ENCODE measurements at places on chromosomes 6 and 20.

DNA sequence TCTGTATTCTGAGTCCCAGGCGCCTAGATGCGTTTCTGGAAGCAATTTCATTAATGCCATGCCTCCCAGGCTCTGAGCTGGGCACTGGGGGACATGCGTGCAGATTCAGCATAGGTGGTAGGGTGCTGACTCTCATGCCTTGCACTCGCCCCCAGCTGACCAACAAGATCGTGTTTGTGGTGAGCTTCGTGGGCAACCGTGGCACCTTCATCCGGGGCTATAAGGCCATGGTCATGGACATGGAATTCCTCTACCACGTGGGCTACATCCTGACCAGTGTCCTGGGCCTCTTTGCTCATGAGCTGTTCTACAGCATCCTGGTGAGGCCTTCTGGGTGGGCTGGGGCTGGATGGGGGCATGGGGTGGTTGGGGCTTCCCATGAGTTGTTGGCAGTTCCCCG, 21.6 kb downstream of the UQCC2 start:
- DNase-seq, result no peak

DNA sequence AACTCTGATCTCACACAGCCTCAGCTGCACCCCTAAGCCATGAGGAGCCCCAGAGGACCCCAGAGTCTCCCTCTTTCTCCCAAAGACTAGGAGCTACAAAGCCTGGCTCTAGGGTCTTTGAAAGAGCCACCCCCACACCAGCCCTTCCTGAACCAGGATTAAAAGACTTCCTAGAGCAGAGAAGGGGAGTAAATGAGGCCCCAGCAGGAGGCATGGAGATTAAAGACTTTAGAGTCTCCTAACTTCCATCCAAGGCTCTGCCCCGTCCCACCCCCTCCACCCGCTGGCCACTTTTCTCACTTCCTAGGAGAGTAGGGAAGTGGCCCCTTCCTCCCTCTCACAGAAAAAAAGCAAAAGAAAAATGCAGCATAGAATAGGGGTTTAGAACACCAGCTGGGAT, 1.7 kb downstream of the PREX1 start:
- no peak for DNase-seq

DNA sequence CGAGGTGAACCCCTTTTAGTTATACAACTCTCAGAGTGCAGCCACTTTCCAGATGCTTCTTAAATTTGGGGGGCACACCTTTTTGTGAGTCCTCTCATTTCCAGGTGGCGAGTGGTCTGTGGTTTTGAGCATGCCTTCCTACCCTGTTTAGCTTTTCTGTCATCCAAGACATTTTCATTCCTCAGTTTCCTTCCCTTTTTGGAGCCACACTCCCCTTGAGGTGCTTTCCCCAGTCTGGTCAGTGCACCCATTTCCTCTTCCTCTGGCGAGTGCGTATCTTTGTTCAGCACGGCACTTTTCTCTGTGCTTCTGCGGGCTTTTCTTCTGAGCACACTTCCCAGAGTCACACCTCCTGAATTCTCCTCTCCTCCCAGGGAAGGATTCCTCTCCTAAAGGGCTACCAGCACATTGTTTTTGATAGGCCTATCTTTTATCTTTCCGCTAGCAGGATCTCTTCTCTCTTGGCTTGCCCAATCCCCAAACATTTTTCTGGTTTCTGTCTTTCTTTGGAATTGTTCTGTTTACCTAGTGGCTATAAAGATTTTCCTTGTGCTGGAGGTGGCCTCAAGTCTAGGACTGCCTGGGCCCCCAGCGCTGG, 1.4 kb downstream of the PHF20 start:
- peak; percentile 73 for DNase-seq

DNA sequence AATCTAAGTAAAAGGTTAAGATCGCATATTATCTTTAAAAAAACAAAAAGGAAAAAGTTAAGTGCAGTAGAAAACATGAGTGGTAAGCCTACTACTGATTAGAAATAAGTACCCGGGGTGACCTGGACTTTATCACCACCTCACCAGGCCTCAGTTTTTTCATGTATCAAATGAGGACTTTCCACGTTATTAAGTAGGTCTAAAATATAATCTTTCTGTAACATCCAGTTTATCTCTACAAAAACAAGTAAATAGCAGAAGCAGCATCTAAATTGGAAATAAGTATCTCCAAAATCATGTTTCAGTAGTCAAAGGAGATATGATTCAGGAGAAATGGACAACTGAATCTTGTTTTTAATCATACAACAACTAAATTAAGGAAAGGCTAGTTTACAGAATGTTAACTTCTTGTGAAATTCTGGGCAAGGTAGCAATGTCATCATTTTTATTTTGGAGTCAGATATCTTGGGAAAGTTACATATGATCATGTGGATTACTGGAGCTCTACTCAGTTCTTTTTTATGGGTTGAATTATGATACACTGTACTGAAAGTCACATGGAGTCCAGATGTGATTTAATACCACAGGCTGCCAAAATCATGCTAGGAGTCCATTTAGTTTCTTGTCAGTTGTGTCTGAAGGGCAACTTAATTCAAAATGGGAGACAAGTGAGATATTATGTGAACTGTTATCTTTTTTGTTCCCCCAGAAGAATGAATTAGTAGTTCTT, 114.7 kb upstream of the PRL start:
- DNase-seq, result no peak

- DNase-seq, result no peak
Observed at GRCh38 chr6:36716476-36717093, 19.0 kb downstream of the RAB44 start.

DNA sequence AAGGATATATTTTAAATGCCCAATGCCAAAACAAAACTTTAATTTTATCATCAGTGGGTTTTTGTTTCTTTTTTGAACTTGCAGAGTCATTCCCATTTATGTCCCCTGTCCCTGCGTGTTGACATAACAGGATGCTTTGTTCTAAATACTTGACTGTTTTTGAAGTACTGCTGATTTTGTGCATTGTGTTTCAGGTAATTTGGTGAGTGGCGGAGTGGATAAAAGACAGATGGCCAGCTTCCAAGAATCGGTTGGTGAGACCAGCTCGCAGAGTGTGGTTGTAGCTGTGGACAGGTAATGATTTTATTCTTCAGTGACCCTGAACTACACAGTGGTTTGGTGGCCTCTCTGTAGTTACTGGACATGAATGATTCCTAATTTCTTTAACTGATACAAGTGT, 50.5 kb upstream of the CSE1L start:
- DNase-seq, result no peak

DNA sequence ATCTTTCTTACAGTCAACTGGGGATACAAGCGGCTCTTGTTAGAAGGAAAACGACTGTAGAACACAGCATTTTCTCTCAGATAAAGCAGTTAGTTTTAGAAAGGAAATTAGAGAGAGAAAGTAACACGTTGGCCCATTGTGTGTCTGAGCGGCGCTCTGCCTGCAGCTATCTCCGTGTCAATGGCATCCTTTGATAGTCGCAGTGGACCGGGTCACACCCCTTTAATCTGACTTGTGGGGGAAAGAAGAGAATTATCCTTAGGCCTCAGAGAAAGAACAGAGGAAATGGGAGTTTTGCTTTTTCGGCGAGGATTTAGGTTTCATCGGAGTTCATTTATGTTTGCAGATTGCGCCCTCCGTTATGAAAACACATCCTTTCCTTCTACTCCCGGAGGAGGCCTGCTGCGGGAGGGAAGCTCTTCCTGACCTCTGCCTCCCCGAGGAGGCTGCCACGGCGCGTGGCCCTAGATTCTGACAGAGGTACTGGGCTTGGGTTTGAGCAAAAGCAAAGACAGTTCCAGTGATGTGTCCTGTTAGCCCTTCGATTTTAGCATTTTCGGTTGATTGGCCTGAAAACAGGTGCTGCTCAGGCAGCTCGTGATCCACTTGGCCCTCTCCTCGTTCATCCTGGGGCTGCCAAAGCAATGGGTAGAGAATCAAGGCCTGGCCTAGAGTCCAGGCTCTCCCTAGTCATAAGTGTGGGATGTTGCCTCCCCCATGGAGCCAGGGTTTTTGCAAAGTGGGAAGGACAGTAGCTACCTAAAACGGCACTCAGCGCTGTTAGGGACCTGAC, 74.9 kb downstream of the ZDHHC14 start:
- DNase-seq, result no peak

Data from mesenchymal stem cell (in vitro differentiated cells and primary cell).